ENCODE measurements at places on chromosomes 3 and 15.

GRCh38 chr3:162487138-162487537, 990.5 kb downstream of the OTOL1 start:
- DNase-seq = no peak

GRCh38 chr3:174132421-174133042, 726.6 kb upstream of the NAALADL2 start:
- no peak for DNase-seq

GRCh38 chr3:4936982-4937614, 42.1 kb upstream of the BHLHE40 start:
- DNase-seq = no peak

- no peak for DNase-seq
Measured at GRCh38 chr3:125132815-125133214, 77.0 kb upstream of the HEG1 start.

DNA sequence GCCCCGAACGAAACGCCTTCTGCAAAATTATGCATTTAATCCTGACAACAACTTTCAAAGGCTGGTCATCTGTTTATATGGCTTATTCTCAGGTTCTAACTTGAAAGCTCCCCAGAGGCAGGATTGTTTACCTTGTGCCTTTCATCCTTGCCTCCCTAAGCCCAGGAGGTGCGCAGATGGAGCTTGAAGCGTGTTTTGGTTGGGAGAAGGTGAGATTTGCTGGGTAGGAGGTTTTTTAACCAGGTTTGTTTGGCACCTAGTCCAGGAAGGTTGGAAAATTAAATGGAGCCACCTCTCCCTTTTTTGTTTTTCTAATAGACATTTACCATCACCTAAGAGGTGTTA, 675 bp downstream of the TSEN2 start:
- DNase-seq = no peak

- DNase-seq = no peak
Measured at GRCh38 chr3:15797642-15798303, at the start of gene ANKRD28. Gene ANKRD28, minus strand, starts transcription at chr3:15797979. Its CDS starts 1,458 bp downstream, at chr3:15796521.

- no peak for DNase-seq
Measured at GRCh38 chr3:156797368-156797767, 28.8 kb upstream of the LEKR1 start.

- DNase-seq = no peak
Measured at GRCh38 chr3:142355692-142356091, 92.1 kb downstream of the XRN1 start.

DNA sequence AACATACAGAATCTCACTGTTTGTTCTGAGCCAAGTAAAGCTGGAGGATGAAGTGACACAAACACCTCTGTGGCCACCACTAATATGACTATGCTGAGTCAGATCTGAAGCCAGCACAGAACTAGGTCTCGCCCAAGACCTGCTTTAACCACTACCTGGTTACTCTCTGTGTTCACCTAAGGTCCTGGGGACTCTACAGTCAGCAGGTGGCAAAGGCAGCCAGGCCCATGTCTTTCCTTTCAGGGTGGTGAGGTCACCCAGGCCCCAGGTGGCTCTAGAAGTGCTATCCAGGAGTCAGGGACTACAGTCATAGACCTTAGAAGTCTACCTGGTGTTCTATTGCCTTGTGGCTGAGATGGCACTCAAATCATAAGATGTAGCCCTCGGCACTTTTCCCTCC, 287.9 kb upstream of the ARRDC4 start:
- DNase-seq = no peak

DNA sequence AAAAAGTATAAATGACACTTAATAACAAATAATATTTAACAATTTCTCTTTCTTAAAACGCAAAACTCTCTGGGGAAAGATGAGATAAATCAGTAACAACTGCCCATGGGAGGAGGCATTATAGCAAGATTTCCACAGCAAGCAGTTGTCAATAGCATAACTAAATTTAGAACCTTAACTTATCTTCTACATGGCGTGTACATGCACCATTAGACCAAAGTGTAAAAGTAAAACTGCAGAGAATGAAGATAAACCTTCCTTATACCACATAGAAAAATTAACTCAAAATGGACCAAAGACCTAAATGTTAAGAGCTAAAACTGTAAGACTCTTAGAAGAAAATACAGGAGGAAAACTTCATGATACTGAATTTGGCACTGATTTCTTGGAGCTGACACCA, 39.9 kb downstream of the MYO5A start:
- DNase-seq = no peak

GRCh38 chr3:139772539-139773500, 95.0 kb upstream of the NMNAT3 start:
- DNase-seq = no peak

DNA sequence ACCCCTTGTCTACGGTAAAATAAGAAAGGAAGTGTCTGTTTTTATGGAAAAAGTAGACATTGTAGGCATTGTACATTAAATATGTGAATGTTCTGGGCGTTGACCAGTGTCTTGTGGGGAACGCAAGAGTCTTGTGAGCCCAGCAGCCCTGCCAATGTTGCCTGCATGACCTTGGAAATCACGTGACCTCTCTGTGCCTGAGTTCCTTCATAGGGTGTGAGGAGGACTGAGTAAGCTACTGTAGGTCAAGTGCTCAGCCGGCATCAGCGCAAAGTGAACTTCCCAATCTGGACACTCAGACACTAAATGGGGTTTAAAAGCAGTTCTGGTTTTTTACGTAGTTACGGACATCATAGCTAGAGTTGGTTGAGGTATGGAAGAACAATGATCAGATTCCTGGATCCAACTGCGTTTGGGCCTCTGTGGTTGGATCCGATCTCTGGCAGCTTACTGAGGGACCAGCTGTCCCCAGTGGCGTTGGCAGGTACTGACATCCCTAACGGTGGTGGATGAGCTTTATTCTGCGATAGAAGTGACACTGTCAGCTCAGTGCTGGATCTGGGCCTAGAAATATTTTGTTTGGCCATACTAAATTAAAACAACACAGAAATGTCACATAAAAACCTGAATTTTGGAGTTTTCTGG, 63.8 kb downstream of the SPSB4 start:
- no peak for DNase-seq

- DNase-seq = no peak
Measured at GRCh38 chr15:40511093-40511471, 40.3 kb downstream of the CHST14 start.

DNA sequence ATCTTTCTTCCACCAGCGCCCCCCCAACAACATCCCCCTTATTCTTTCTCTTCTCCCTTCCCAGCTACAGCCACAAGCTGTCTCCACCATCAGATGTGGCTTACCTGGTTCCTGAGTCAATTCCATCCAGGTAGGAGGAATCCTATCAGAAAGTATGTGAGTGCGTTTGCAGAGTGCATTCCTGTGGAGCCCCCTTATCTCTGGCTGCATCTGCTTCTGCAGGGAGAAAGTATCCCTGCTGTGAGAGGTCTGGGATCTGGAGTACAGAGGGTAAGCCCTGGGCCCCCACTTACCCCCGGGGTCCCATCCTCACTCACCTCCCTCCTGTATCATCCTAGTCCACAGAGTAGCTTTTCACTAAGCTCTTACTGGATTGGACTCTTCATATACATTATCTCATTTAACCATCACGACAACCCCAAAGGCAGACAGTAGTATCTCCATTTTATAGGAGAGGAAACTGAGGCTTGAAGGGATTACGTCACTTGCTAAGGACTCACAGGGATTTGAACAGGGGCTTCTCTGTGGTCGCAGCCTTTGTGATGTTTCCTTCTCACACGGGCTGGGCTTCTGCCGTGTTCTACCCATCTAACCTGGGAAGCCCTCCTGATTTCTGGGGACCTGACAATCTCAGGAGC, 22.2 kb upstream of the MAGEF1 start:
- no peak for DNase-seq

- peak; percentile 43 for DNase-seq
Measured at GRCh38 chr3:43181202-43181821, 75.4 kb upstream of the POMGNT2 start.

DNA sequence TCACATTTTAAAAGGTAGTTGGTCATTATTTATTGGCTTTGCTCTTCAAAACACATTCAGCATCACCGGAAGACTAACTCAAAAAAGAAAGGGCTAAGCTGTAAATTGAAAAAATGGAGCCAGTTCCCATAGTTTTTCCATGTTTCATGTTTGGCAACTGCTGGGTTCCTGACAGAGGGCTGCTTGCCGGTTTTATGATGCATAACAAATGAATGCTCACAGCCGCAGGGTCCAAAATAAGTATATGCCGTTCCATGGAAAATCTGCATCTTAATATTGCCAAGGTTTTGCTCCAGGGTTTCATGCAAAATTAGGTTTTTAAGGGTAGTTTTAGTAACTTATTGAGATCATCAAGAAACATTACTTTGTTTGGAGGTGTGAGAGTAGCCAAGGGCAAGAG, 15.8 kb downstream of the SLC12A1 start:
- DNase-seq = no peak

- DNase-seq = no peak
Measured at GRCh38 chr3:178170698-178171535, 365.3 kb upstream of the KCNMB2 start.

- no peak for DNase-seq
Measured at GRCh38 chr3:16570113-16570512, 35.1 kb downstream of the DAZL start.

GRCh38 chr3:16725972-16726371, 120.7 kb upstream of the DAZL start:
- no peak for DNase-seq

DNA sequence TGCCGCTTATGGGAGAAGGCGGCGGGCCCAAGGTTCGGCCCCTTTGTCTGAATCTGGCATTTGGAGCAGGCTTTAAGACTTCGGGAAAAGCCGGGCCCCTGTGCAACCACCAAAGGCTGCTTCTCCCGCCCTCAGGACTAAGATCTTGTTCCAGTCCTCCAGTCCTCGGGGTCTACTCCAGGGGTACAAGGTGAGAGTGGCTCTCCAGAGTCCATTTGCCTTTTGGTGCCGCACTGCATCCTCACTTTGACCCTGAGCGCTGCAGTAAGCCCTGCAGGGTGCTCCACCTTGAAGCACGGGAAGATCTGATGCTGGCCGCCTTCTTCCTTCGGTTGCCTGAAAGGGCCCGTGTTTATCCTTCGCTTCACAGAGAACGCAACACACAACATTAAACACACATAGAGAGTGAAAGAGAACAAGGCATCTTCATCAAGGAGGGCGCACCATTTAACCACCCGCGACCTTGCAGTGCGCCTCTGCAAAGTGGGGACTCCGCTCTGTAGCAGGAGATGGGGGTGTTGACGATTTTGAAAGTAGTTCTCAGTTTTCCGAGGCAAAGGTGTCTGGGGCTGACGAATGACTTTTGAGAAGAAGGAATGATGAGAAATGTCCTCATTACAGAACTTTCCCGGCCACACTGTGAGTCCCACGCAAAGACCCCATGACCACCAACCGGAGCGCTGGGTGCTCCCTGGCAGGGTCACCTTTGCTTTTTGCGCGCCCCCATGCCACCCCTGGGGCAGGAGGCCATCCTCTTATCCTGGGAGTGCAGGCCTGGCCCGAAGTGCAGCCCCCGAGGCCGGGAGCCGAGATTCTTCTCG, 1.0 kb downstream of the PIGZ start:
- DNase-seq = no peak

DNA sequence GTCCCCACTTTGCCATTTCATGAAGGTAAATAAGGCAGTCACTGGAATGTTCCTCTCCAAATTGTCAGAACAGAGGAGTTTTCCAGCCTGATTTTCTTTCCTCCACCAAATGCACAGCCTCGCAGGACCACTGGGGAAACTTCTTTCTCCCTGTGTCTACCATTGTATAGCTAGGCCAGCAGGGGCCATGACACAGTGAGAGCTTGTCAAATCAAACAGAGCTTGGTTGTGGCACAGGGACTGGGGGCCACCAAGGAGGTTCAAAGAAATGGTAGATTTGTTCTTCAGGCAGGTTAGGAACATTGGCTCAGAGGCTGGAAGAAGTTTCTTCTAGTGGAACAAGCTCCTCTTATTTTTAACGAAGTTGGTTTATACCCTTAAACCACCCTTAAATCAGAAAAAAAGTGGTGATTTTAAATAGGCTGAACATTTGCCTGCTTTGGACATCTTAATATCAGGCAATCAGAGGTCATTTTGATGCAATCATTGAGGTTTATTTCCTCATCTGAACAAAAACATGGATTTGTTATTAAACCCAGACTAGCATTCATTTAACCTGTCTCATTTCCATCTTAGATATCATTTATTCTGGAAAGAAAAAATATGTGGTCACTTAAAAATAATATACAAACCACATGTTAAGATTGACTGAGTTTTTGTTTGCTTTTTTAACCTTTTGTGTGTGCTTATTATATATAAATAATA, 105.6 kb downstream of the GTPBP8 start:
- DNase-seq = no peak

DNA sequence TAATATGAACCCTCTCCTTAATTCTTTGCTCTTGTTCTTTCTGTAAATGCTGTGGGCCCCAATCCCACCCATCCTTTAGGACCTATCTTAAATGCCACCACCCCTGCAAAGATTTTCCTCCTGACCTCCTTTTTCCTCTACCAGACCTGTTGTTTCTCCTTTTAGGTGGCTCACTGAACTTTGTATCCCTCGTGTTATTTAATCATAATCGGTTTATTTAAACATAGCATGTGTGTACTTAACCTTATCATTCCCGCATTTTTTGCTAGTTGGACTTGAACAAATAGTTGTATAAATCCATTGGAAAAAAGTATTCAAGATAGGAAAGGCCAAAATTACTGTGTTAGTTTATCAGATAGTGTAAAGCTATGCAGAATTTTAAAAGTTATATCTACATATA, 988 bp upstream of the NFKBIZ start:
- DNase-seq = no peak

DNA sequence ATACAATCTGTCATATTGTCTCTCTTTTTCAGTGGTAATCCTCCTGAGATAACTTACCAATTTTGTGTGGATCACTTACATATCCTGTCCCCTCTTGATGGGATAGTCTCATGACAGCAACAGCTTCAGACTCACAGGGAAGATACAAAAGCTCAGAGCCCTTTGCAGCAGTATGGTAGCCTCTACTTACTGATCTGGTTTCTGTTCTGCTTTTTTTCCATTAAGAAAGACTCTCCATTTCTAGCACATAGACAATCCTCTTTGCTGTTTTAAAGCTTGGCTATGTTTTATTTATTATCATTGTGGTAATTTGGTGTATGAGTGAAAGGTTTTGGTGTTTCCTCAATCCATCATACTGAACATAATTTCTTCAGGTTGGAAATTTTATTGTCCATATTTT, 25.4 kb upstream of the SOX14 start:
- no peak for DNase-seq

- no peak for DNase-seq
Measured at GRCh38 chr3:25448750-25449692, 21.0 kb downstream of the RARB start.

- DNase-seq = no peak
Measured at GRCh38 chr3:127959041-127959440, 44.0 kb downstream of the KBTBD12 start.

- DNase-seq = no peak
Measured at GRCh38 chr3:124832782-124833709, 54.1 kb downstream of the ITGB5 start.

Measured in stimulated activated CD4-positive, alpha-beta T cell treated with anti-CD3 and anti-CD28 coated beads, Interleukin-15, amount 100 ng/mL, for 48 hours (primary cell).